ENCODE measurements at places on chromosomes 3 and 15.

DNA sequence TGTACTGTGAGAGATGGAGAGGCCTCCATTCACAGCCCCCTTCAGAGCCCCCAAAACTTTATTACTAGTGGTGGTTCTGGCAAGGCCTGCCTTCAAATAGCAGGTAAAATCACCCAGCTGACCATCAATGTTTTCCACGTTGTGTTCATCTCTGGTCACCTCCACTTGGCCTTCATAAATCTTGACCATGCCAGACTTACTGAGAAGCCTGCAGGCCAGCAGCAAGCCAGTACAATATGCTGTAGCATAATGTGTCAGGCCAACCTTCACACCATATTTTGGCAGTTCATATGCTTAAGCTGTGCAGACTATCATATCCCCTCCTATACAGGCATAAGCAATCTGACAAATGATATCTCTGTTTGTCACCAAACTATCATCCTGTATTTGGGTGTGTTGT lies 62.1 kb downstream of the ZNF621 start:
- no peak for ATAC-seq

GRCh38 chr15:39511916-39512260 lies 69.0 kb upstream of the THBS1 start:
- ATAC-seq, result no peak

DNA sequence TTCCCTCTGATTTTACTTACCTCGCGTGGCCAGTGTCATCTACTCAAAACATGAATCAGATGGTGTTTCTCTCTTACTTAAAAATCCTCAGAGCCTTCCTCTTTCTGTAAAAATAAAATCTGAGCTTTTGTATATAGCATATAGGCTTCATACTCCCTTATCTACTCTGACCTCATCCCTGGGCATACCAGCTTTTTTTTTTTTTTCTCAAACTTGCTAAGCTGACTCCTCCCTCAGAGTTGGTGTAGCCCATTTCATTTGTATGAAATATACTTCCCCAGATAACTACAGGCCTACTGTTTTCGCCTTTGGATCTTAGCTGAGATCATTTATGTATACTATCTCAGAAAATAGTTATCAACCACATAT lies 648.9 kb upstream of the ALCAM start:
- no peak for ATAC-seq

GRCh38 chr3:11820531-11821041 lies 26.1 kb downstream of the TAMM41 start:
- ATAC-seq, result peak; percentile 94

GRCh38 chr15:69662645-69663000 lies 210.0 kb downstream of the RPLP1 start:
- no peak for ATAC-seq

GRCh38 chr15:71003319-71003718 lies 110.7 kb downstream of the LRRC49 start:
- ATAC-seq, result no peak

DNA sequence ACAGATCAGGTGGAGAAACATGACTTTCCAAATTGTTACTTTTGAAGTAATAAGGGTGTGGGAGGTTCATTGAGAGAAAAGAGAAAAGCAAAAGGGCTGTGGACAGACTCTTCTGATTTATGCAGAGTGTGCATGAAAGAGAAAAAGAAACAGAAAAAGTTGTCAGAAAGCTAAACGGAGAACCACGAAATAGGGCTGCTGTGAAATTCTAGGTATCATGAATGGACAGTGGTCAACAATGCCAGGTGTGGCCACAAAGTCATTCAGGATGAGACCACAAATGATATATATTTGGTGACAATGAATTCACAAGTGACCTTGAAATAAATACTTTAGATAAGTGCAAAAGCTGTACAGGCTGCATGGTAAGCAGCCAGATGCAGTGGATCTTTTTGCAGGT lies 170.1 kb downstream of the IL5RA start:
- no peak for ATAC-seq

DNA sequence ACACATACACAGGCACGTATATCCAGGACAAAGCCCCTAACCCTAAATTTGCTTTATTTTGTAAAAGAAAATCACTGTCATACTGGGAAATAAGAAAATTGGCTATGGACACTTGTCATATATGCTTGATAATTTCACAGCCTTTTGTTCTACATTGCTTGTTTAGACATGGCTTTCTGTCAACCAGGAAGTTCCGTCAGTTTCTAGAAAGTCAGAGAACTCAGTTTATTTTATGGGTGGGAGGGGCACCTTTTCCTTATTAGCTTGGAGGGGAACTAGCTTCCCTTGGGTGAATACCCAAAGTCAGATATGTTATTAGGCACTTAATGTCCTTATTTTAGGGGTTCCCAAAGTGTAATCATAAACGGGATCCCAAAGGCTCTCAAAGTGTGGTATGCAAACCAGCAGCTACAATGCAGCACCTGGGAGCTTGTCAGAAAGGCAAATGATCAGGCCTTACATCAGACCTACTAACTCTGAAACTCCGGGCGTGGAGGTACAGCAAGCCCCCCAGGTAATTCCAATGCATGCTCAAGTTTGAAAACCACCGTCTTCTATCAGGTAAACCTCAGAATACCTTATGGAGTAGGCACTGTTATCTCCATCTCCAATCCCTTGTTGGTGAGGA lies 50.1 kb downstream of the CADPS start:
- ATAC-seq, result no peak

- ATAC-seq, result no peak
Observed at GRCh38 chr3:30752970-30753369, 141.5 kb downstream of the GADL1 start.

DNA sequence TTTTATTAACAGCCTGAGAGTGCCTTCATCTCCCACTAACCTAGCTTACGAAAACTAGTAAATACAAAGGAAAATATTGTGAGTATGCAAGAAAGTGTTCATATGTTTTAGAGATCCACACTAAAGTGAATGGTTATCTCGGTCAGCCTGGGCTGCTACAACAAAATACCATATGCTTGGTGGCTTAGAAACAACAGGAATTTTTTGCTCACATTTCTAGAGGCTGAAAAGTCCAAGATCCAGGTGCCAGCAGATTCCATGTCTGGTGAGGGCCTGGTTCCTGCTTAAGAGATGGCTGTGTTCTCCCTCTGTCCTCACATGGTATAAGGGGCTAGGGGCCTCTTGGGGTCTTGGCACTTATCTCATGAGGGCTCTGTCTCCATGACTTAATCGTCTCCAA lies 20.5 kb upstream of the SLC30A4 start:
- ATAC-seq, result no peak

DNA sequence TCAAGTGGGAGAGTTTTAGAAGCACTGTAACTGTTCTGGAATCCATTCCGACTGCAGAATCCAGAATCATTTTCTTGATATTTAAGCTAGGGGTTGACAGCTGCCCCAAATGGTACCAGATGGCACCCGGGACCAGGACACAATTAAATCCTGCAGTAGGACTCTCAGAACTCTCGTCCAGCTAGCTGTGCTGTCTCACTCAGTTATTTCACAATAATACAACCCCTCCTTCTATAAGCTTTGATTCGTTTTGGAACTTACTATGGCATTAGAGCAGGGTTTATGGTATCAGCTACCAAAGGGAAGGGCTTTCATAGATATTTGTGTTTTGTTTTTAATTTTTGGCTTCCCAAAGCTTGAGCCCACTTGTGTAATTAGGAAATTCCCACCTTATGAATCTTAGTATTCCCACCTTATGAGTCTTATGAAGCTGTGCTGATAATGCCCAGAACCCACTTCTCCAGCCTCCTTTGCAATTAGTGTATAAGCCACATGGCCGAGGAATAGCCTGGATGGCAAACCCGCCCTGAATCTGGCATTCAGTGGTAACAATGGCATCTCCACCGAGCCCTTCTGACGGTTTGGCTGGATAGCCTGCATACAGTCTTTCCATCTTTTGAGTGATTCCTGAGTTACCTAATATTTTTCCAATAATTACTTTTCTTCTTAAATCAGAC lies 120.1 kb downstream of the UACA start:
- no peak for ATAC-seq

GRCh38 chr3:128517648-128518047 lies 24.6 kb upstream of the GATA2 start:
- ATAC-seq, result no peak

DNA sequence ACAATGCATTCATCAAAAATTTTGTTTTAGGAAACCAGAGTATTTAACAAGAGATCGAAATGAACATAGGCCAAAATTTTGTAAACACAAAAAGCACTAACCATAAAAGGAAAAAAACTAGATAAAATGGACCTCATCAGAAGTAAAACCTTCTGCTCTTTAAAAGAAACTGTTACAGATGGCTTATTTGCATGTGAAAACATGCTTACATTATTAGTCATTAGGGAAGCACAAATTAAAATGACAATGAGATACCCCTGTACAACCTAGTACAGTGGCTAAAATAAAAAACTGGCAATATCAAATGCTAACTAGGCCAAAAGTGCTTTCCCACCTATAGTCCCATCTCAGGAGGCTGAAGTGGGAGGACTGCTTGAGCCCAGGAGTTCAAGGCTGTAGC lies 19.3 kb downstream of the UBR1 start:
- ATAC-seq, result peak; percentile 5

- ATAC-seq, result no peak
Observed at GRCh38 chr3:122716667-122717066, 36.0 kb downstream of the PARP14 start.

DNA sequence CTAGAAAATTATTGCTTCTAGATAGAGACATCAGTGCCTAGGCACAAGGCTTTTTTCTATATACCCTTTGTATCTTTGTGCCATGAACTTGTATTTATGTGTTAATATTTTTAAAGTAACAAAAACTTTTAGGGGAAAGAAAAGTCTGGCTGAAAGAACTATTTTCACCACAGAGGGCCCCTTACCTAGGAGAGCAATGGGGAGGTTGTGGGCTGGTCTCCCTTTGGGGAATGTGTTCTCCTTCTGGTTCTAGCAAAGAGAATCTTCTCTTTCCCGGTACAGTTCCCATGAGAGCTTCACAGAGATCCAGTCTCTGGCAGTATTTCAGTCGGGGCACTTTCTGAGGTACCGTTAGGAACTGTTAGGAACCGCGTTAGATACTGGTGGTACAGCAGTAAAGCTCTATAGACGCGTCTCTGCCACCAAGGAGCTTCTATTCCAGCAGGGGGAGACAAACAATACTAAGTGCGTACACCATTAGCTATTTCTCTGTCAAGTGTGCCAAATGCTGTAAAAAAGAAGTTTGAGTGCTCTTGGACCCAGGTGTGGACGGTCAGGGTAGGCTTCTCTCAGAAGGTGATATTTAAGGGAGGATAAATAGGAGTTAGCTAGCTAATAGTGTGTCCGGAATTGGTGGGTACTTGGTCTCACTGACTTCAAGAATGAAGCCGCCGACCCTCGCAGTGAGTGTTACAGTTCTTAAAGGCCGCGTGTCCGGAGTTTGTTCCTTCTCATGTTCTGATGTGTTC lies 4.6 kb upstream of the EPB42 start:
- ATAC-seq, result peak; percentile 88

DNA sequence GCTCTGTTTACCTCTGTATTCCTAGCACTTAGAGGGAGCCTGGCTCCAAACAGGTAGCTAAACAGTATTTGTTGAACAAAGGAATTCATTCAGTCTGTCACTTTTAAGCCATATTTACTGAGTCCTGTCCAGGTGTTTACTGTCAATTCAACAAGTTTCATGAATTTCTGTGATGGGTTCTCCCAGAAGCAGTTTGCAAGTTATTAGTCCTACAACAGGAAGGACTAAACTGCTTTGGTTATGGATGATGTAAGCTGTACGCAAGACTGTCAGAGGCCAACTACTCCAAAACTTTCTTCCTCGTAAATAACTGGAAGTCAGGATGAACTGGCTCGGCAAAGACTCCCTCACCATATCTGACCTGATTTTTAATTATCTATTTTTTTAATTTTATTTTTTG lies 25.1 kb downstream of the STIMATE start:
- no peak for ATAC-seq

- ATAC-seq, result no peak
Observed at GRCh38 chr3:143201870-143202752, 82.5 kb downstream of the CHST2 start.

GRCh38 chr3:58307639-58308215 lies 1.4 kb downstream of the HTD2 start:
- ATAC-seq, result no peak

DNA sequence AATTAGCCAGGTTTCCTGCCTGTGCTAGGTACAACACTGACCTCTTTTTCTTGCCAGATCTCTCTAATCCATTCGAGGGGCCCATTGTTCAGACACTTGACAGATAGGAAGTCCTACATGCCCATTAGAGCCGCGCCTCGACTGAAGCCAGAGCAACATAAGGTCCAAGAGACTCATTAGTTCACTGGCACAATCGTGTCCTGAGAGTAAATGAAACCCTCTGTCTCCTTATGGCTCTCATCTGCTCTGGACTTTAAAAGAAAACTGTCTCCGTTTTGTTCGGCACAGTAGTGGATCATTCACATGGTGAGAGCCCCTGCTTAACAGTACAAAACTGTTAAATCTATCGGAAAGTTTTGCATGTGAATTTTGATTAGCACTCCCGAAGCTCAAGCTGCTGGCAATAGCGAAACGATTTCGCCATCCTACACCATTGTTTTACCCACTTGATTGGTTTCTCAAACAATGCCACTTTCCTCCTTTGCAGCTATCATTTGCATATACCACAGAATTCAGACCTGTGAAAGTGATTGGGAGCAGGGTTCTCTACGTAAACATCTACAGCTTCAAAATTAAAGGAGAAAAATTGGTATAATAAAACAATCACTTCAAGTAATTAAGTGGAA lies 19.0 kb upstream of the C15orf61 start:
- ATAC-seq, result no peak

DNA sequence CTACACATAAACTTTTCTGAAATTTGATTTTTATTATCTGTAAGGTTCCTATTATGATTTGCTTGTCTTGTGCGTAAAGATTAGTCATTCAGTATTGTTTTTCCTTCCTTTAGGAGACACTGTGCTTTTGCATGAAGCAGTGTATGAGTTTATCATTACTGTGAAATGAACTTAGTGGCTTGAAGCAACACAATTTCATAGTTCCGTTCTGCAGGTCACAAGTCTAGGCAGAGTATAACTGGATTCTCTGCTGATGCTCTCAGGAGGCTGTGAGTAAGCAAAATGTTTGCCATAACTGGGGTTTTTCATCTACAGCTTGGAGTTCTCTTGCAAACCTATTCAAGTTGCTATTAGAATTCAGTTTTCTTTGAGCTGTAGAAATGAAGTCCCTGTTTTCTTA lies 1136.1 kb downstream of the OTOL1 start:
- no peak for ATAC-seq

DNA sequence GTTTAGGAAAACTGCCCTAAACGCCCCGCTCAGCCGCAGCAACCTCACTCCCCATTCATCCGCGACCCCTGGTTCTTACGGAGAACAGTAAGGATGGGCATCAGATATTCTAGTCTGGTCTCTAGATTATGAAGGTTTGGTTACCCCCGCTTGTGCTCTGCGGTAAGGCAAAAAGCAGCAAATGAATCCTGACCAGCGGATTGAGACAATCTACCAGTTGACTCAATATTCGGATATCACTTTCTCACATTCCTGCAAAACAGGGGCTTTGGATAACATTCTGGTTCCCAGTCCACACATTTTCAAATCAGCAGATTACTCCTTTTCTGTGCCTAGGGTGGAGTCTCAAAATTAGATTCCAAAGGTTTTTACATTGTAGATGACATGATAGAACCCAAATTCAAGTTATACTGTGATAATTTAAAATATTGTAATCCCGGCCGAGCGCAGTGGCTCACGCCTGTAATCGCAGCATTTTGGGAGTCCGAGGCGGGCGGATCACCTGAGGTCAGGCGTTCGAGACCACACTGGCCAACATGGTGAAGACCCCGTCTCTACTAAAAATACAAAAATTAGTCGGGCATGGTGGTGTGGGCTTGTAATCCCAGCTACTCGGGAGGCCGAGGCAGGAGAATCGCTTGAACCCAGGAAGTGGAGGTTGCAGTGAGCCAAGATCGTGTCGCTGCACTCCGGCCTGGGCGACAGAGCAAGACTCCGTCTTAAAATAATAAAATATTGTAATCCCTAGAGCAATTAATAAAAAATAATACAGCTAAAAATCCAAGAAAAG lies 1.1 kb upstream of the CYFIP1 start:
- no peak for ATAC-seq
